ENCODE measurements at places on chromosomes 7 and 10. TPM values are rescaled to one million over a fixed set of nuclear protein-coding genes. Genes with fewer than 3 reads are reported as not detected.

PLA2G12B gene
- not detected for total RNA-seq

CALML5 gene
- total RNA-seq: not detected

LDB3 gene
- 0.04 TPM for total RNA-seq

TMEM213 gene
- total RNA-seq: not detected

DNA sequence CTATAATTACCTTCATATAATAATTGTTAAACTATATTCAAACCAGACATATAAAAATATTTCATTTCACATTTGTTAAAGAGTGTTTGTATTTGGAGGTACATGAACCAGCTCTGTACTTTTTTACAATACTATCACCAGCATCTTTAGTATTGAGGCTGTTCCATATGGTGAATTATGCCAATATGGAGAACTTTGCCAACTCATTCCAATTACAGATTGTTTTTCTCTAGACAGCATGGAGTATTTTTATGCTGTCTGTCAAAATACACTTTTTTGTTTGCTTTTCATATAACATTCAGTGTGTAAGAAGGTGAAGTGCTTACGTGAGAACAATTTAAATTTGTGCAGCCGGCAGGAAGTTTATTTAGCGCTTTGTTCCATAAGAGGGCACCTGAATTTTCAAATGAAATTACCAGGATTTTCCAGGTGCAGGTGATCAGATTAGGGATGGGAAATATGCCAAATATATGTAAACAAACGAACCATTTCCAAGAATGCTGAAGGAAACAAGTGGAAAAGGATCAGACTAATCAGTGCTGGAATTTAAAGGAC, 54.9 kb downstream of the SEMA3E start:
- no peak for DNase-seq
- no peaks in the 10 kb centered on the region for H3K4me1 ChIP-seq
- H3K27me3 ChIP-seq: no peaks in the 10 kb centered on the region
- H3K27ac ChIP-seq: no peak overlapping the region
- no peak overlapping the region for H3K4me3 ChIP-seq

Measured in CD8-positive, alpha-beta memory T cell (primary cell).